Left cardiac atrium (tissue), 4 donors: ENCODE measurements at places on chromosomes 16 and 17. TPM values are rescaled to one million over a fixed set of nuclear protein-coding genes. Genes with fewer than 3 reads are reported as not detected.

Gene SLC47A2
- total RNA-seq, result not detected

Gene PIPOX
- total RNA-seq, result 0.55 TPM

Gene C16orf74
- 2.3 TPM for total RNA-seq

Gene GNAO1
- 92.9 TPM for total RNA-seq

Gene PPM1E
- total RNA-seq, result 4.9 TPM

Gene KRTAP1-5
- not detected for total RNA-seq

Gene SMPD3
- 1.3 TPM for total RNA-seq

Gene RNF157
- total RNA-seq, result 11.1 TPM

Gene MYH8
- total RNA-seq, result not detected

Gene SLC6A2
- not detected for total RNA-seq

Gene FBXW10
- not detected for total RNA-seq

Gene CCL7
- total RNA-seq, result not detected

Gene FBXL16
- total RNA-seq, result 1.0 TPM

Gene RPL26
- 1,025 TPM for total RNA-seq

Gene TMEM238L
- total RNA-seq, result not detected

Gene NKD1
- total RNA-seq, result 1.9 TPM

Gene CDH11
- total RNA-seq, result 12.8 TPM

Gene ZPBP2
- total RNA-seq, result not detected

Gene MAF
- 19.5 TPM for total RNA-seq

Gene MYL4
- total RNA-seq, result 4,221 TPM

Gene PPY
- not detected for total RNA-seq

Gene PRDM7
- not detected for total RNA-seq

Gene AOC2
- total RNA-seq, result 3.8 TPM

Gene CPSF4L
- not detected for total RNA-seq

Gene PNMT
- 9.7 TPM for total RNA-seq

Gene EME1
- 1.3 TPM for total RNA-seq

Gene KRTAP4-6
- not detected for total RNA-seq

Gene GRB7
- 2.5 TPM for total RNA-seq

Gene CSH1
- not detected for total RNA-seq

Gene PSMD12
- total RNA-seq, result 40.9 TPM

Gene GLYR1
- total RNA-seq, result 78.2 TPM

Gene EPOP
- 1.4 TPM for total RNA-seq

Gene ANKRD13B
- 10.5 TPM for total RNA-seq

Gene ABCA9
- 22.5 TPM for total RNA-seq

Gene COTL1
- total RNA-seq, result 43.9 TPM

Gene ABCC12
- not detected for total RNA-seq

Gene WFIKKN1
- 0.50 TPM for total RNA-seq

Gene MMP28
- 5.0 TPM for total RNA-seq

Gene ACSM2A
- not detected for total RNA-seq
